ENCODE measurements at places on chromosomes 12 and 14.

DNA sequence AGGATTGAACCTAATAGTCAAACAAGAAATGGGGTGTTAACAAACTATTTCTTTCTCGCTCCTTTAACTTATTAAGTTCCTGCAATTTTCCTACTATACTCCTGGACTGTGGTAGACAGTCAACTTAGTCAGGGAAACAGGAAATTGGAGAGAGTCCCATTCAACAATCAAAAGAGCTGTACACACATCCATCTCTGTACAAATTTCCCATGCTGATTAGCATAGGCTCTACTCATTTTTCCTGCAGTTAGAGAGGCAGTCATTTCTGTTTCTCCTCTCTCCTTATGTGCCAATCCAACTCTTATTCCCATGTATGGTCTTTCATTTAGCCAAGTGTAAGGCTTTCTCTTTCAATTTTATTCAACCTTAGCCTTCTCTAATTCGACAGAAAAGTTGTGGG is 1168.5 kb upstream of the FLRT2 start:
- DNase-seq, result no peak

DNA sequence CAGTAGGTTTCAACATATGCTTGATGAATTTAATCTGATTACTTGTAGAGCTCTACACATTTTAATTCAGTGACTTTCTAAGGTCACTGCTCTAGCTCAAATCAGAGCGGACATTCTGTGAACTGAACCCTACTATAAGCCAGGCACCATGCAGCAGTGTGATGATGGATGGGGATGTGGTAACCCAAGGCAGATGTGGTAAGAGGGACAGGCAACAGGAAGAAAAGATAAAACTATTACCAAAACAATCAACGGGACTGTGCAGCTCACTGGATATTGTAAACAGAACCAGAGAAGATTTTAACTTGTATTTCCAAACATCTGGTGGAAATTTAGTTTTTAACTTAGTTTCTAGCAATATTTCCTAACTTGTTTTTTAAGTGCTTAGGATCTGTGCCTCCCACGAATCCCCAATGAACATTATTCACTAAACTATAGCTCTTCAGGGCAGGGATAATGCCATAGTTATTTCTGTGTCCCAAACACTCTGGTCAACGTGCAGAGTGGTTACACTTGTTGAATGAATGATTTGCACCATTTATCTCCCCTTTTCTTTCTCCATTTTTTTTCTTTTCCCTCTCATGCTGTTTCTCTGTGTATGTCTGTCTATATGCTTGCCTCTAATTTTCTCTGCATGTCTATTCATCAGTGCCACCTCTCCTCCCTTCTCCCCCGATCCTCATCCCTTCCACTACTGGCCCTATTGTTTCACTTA is 3.0 kb downstream of the ERO1A start:
- DNase-seq, result peak; percentile 57

- no peak for DNase-seq
Observed at GRCh38 chr12:86774841-86775388, 518.7 kb upstream of the MGAT4C start.

- no peak for DNase-seq
Observed at GRCh38 chr12:57241402-57242310, 9.3 kb downstream of the STAC3 start.

DNA sequence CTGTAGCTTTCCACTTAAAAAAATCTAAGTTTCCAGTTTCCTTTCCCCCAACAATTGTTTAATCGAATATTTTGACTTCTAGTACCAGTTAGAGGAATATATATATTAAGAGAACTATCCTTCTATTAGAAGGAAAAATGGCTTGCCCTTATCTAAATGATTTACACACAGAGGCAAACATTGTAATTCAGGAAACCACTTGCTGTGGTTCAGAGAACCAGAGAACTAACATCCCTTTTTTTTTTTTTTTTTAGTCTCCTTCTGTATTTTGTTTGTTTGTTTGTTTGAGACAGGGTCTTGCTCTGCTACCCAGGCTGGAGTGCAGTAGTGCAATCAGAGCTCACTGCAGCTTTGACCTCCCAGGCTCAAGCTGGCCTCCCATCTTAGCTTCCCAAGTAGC is 746.6 kb downstream of the VRK1 start:
- no peak for DNase-seq

GRCh38 chr12:124463341-124463921 is 104.0 kb downstream of the NCOR2 start:
- no peak for DNase-seq

GRCh38 chr14:93645200-93645599 is 143.1 kb downstream of the PRIMA1 start:
- DNase-seq, result no peak

DNA sequence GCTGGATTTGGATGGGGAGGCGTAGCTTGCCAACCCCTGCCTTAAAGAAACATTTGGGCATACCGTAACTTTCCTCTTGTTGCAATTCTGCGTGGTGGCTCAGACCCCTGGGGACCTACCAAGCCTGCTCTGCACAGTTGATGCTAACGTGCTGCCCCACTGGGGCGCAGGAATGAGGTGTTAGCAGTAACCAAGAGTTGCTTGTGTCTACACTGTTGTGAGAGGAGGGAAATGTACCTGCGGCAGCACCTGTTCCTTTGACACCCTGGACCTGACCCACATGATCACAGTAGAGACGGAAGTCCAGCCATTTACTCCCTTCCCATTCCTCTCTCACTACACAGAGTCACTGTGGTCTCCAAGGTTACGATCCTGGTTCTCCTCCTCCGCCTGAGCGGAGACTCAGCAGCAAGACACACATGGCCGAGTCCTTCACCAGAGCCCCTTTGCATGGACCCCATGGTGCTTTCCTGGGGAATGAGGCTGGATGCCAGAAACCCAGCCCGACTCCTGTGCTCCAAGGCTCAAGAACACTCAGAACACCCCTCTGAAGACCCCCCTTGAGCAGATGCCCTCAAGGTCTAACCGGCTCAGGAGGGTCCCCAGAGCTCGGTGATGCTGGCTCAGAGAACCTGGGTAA is 84.8 kb downstream of the FBXL14 start:
- no peak for DNase-seq

GRCh38 chr12:24360057-24360456 is 410.6 kb upstream of the SOX5 start:
- DNase-seq, result no peak

DNA sequence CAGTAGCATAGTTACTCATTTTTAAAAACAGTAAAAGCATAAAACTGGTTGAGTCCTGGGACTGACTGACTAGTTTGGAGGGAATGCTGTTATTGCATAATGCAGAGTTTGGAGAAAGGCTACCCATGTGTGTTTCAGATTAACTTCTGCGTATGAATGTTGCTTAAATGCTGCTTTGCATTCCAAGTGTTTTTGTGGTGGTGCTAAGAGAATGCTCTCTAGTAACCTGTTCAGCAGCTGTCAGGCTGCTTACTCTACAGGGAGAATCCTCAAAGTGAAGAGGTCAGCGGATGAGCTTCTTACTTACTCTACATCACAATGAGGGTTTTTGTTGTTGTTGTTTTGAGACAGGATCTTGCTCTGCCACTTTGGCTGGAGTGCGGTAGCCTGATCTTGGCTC is 4.3 kb downstream of the DLST start:
- DNase-seq, result peak; percentile 92

DNA sequence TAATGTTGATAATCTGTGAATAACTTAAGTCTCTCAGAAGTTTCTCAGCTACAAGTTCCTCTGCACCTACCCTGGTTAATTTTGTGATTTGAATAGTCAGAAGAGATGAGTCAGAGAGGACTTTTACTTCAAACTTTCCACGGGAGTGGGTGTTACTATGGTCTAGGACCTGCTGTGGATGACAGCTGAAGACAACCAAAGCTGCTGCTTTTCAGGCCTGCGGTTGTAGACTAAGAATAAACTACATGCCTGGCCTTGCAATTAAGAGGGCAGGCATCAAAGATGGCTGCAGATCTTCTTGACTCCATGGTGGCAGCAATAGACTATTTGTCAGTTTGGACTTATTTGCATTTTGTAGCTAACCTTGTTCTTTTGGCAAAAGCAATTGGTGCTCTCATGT is 227.1 kb upstream of the KRR1 start:
- peak; percentile 36 for DNase-seq

- DNase-seq, result peak; percentile 60
Observed at GRCh38 chr14:49173765-49174373, 412.3 kb downstream of the RPS29 start.

GRCh38 chr14:74935360-74935680 is 12.3 kb upstream of the RPS6KL1 start:
- DNase-seq, result no peak

DNA sequence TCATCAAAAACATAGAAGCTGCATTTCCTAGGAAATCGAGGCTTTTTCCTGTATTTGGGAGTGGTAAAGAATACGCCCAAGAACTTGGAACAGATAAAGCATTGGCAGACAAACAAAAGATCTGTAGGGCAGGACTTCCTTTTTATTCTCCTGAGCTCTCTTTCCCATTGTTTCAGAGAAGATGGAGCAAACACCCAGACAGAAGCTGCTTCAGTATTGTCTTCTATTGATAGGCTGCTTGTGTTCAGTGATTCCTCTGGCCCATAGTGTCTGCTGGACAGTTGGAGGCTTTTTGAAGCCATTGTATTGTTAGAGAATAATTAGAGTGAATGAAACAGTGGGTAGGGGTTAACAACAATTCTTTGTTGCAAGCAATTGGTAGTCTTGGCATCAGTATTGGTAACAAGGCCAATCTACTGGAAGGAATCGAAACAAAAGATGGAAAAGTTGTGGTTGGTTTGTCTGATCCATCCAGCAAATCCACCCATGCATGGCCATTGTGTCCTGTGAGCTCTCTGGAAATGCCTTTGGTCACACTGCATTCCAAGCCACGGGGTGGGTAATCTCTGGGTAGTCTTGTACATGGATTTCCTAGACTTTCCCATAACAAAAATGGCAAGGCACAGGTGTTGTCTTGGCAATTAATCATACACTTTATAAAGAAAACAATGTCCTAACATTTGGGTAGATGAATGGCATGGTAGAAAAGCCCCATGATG is 424.8 kb downstream of the RAD51B start:
- no peak for DNase-seq

DNA sequence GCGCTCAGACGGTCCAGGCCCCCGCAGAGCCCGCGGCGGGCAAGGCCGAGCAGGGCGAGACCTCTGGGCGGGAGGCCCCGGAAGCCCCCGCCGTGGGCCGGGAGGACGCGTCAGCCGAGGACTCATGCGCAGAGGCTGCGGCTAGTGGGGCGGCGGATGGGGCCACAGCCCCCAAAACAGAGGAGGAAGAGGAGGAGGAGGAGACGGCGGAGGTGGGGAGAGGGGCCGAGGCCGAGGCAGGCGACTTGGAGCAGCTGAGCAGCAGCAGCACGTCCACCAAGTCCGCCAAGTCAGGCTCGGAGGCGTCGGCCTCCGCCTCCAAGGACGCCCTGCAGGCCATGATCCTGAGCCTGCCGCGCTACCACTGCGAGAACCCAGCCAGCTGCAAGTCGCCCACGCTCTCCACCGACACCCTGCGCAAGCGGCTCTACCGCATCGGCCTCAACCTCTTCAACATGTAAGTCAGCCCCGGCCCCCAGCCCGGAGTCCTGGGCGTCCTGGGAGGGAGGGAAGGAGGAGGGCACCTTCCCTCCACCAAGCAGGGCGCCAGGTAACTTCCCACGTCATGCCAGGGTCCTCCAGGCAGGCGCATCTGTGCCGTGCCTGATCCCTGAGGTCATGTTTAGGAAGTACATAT is 72.4 kb downstream of the IQSEC3 start:
- DNase-seq, result no peak

DNA sequence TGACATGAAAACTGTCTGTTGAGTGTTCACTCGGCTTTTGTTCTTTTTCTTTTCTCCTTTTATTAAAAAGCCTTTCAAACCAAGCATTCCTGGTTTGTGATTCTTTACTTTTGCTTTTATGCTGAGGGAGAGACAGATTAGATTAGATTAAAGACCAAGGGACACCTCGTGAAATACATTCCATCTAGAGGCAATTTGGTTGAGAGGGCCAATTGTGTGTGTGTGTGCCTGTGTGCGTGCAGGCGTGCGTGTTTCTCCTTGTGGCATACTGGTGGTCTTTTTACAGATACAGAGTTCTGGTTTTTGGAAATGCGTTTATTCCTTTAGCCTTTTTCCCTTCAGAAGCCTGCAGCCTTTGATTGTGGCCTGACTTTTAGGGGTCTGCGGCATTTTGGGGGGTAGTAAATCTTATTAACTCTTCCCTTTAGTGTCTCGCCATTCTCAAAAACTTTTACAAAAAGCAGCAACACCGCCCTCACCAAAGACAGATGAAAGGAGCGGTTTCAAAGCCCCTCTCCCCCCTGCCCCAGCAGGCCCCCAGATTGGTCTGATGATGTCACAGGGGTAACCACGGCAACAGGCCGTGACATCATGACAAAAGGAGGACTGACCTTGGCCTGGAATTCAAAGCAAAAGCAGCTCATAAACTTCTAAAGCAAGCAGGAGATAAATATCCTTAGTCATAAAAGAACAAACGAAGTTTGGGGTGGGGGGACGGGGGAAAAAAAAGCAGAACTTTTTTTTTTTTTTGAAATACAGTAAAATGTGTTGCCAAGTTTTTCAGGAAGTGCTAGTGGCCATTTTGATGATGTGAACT is 84.1 kb upstream of the TBX3 start:
- no peak for DNase-seq

- peak; percentile 22 for DNase-seq
Observed at GRCh38 chr12:118332511-118332910, 40.2 kb downstream of the TAOK3 start.

- no peak for DNase-seq
Observed at GRCh38 chr12:115051378-115051777, 367.4 kb upstream of the TBX3 start.

- peak; percentile 51 for DNase-seq
Observed at GRCh38 chr12:115871714-115872113, 405.8 kb downstream of the MED13L start.

DNA sequence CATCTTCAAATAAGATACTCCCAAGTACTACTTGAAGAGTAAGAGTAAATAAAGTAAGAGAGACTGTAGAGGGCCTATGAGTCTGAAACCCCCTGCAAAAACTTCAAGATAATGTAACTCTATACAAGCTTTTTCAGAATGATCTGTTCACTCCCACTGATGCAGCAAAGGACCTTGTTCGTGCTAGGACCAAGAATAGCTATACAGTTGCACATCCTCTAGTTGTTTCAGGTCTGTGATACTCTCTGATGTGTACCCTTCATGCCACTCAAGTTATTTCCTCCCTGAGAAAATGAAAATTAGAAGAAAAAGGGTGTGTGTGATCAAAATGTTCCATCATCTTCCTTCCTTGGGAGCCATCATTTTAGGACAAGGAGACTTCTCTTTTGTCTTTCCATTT is 204.4 kb downstream of the ALX1 start:
- no peak for DNase-seq

DNA sequence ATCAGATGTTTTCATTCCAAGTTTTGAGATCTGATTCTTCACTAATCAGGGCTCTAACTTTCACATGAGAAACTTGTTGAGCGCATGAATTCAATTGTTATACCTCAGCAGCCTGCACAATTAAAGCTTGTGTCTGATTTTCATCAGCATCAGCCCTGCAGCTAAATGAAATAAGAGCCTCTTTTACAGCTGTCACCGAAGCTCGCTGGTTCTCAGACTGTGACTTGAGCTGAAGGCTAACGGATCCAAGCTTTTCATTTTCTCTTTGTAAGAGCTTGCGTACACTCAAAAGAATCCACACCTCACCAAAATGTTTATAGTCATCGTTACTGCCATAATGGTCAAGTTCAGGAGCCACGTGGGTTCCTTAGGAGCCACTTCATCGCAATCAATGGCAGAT is 65.5 kb upstream of the BEGAIN start:
- no peak for DNase-seq

- no peak for DNase-seq
Observed at GRCh38 chr14:28690029-28690692, 76.4 kb upstream of the FOXG1 start.

Data from AG08395 (cell line).